ENCODE measurements at places on chromosomes 16 and 17.

GRCh38 chr17:78488867-78489634 is 88.1 kb downstream of the DNAH17 start:
- no peak for DNase-seq

DNA sequence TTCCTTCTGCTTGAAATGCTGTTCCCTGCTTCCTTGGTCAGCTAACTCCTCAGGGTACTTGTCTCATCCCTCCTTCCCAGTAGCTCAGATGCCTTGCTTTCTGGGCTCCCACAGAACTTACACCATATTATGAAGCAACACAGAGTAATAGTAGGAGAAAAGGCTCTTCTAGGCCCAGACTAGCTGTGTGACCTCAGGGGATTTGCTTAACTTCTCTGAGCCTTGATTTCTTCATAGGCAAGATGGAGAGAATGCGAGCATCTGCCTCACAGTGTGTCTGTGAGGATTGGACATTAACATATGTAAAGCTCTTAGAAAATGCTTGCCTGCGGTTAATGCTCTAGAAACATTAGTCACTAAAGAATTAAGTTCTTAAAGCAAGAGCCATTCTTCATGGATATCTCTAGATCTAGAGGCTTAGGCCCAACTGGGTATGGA is 22.3 kb upstream of the PECAM1 start:
- no peak for DNase-seq

DNA sequence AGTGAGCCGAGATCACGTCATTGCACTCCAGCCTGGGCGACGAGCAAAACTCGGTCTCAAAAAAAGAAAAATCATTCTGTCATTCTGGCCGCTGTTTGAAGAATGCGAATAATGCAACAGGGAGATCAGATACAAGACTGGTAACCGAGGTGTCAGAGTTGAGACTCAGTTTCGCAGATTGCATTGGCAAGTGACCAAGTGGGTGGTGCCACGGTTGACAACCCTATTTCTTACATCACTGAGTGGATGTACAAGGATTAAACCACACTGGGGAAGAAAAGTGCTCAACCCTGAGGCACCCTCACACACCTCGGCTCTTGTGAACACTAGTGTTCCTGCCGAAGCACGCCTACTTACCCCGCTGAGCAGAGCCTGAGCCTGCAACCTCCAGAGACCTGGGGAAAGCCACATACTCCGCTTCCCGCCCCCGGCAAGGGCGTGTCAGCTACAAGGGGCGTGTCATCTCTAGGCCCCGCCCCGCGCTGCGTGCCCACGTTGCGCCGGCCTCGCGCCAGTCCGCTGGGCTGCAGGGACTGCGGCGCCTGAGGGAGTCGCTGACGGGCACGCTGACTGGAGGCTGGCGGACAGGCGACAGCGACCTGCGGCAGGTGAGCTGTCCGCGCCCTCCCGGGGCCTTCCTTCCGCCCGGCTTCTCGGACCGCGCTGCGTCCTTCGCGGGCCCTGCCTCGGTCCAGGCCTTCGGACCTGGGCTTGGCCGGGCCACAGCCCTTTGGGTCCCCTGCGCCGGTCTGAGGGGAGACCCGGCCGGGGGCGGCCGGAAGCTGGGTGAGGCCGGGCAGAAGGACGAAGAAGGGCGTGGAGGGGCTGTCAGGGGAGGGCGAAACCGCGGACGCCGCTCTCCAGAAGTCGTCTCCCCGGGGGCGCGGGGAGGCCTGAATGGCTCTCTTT is at the start of gene HMOX2:
TSS of gene HMOX2 (plus strand) at position 519 of the 909 bp plus-strand sequence. CDS start 29,127 bp downstream, outside the sequence.
- peak; percentile 94 for DNase-seq

- DNase-seq = no peak
These were observed 71.1 kb downstream of the RPH3AL start for GRCh38 chr17:281365-281999.

DNA sequence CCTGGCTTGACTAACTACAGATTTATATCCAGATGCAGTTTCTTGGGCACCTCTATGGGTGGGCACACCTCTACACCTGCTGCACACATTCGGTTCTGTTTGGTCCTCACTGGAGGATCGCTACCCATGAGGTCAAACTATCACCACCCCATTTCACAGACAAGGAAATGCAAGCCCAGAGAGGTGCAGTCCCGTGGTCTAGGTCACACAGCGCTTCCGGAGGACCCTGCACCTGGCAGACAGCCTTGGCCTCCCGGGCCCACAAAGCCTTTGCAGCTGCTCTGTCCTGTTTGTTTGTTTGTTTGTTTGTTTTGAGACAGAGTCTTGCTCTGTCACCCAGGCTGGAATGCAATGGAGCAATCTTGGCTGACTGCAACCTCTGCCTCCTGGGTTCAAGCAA is 39.3 kb upstream of the JPH3 start:
- DNase-seq = no peak

DNA sequence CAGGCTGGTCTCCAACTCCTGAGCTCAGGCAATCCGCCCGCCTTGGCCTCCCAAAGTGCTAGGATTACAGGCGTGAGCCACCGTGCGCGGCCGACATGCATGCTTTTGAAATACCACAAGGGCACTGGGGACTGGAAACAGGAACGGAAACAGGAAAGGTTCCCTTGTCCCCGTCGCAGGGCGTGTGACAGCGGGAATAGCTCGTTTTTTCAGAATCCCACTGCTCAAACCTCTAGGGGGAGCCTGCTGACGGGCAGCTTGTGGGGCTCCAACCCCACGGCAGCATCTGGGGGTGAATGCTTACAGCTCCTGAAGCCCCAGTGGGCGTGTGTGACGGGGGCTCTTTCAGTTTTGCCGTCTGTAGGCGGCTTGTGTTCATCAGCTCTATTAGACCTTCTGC is 18.8 kb upstream of the ASGR2 start:
- DNase-seq = no peak

- DNase-seq = no peak
These were observed 15.3 kb downstream of the NPLOC4 start for GRCh38 chr17:81621494-81622130.

DNA sequence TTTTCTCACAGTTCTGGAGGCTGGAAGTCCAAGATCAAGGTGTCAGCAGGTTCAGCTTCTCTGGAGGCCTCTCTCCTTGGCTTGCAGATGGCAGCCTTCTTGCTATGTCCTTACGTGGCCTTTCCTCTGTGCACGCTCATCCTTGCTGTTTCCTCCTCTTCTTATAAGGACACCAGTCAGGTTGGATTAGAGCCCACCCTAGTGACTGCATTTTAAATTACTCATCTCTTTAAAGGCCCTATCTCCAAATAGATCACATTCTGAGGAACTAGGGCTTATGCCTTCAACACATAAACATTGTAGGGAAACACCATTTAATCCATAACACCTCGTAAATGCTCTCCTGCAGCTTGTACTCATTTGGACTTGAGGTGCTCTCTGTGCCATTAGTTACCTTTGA is 36.3 kb downstream of the DHRS7C start:
- no peak for DNase-seq

- DNase-seq = no peak
These were observed 14.1 kb upstream of the NLRP1 start for GRCh38 chr17:5598457-5598856.

DNA sequence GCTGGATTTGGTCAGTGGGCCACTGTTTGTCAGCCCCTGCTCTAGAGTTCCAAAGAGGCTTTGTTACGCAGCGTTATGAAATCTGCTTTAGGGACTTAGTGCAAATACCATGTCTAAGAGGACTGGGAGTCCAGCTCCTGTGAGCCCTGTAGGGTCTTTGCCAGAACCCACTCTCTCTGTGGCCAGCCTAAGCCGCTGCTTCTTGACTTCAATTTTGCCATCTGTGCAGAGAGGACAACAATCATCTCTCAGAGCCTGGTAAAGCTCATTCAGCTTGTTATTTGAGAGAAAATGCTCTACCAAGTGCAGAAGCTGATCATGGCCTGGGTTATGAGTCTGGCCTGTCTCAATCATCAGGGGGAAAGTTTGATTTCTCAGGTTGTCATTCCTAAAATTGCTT is 17.9 kb downstream of the CA10 start:
- DNase-seq = no peak

- DNase-seq = no peak
These were observed 8.2 kb upstream of the CBX8 start for GRCh38 chr17:79804856-79805696.

DNA sequence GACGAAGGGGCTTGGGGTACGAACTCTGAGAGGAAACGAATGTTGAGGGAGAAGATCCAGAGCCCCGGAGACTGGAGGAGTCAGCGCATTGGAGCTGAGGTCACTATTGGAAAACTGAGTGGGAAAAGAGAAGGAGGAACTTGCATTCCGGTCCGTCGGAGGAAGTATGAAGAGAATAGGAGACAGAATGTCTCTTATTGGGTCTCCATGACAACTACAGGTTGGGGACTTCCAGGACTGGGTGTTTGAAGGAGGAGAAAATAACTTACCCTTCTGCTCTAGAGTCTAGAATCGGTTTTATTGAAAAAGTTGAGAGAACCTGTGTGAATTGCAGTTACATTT is 537 bp downstream of the GOSR1 start:
- DNase-seq = no peak

DNA sequence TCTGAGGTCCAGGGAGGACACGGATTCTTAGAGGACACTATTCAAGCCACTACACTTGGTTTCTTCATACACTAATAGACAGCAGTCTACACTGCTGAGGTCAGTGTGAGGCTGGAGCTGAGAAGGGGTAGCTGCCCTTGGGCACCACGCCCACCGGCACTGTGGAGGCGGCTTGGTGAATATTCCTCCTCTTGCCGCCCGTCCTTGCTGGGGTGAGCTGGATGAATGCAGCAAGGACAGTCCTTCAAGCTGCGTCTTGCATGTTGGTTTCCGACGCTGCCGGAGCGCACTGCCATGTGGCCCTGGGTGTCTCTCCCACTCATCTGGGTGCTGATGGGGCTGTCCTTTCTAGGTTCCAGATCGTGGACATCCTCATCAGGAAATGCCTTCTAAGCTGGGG is 2.6 kb downstream of the ZNF205 start:
- DNase-seq = no peak

- no peak for DNase-seq
These were observed 1.5 kb downstream of the ENPP7 start for GRCh38 chr17:79732254-79732653.

- no peak for DNase-seq
These were observed 2.6 kb upstream of the CRISPLD2 start for GRCh38 chr16:84817206-84817605.

DNA sequence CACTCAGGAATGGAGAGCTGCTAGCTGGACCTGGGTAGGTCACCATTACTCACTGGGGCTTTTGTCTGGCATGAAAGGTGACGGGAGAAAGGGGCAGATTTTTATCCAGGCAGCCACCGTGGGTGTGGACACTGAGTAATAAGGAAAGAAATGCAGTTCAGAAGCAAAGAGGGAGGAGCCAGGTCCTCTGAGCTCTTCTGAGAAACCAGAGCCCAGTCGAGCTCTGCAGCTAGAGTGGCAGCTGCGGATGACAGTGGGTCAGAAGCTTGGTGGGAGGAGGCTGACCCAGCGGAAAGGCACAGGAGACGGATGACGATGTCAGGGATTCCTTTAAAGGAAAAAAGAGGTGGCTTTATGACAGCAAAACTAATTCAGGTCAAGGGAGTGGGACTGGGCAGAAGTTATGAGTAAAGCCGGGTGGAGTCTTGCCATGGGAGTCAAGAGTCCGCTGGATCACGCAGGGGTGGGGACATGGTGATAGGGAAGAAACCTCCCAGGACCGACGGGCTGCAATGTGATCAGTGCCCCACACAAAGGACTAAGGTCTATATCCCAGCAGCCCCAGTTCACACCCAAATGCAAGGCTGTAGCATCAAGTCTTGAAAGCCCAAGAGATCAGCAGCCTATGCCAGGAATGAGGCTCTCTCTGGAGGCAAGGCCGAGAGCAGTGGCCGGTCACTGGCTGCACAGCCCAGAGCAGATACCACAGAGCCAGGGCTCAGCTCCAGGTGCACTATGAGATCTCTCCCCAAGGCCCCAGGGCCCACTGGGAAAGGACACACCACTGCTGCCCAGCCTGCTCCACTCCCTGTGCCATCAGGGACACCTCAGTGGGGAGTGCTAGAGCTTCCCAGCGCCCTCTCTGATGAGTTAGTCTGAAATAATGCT is 6.3 kb upstream of the MNT start:
- DNase-seq = peak; percentile 78

GRCh38 chr17:55549140-55549539 is 37.9 kb upstream of the SMIM36 start:
- DNase-seq = no peak

DNA sequence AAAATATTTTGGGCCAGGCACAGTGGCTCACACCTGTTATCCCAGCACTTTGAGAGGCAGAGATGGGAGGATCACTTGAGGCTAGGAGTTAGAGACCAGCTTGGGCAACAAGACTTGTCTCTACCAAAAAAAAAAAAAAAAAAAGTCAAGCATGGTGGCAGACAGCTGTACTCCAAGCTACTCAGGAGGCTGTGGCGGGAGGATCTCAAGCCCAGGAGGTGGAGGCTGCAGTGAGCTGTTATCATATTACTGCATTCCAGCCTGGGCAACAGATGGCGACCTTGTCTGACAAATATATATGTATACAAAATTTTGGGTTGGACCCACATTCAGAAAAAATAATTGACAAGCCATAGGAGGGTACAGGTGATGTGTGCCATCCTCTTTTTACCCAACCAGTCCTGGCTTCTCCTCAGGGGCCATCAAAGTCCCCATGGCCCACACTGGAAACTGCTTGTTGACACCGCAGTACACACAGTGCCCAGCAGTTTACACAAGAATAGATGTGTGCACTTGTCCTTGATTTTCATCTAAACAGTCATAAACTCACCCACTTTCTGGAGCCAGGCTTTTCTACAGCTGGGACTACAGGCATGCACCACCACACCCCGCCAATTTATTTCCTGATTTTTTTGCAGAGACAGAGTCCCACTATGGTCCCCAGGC is 1.7 kb downstream of the CES2 start:
- no peak for DNase-seq

DNA sequence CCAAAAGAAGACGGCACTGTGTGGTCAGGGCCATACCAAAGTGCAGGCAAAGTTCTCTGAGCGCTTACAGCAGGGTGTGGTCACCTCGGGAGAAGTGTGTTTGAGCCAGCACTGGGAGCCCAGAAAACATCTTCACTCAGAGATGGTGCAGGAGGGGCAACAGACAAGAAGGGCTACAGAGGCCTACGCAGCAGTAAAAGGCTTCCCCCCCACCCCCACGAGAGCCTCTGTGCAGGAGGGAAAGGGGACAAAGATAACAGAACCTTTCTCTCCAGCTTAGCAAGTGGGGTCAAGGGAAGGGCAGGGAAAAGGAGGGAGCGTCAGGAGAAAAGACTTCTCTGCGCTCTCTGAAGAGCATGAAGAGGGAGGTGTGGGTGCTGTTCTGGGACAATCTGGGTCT is 2.8 kb downstream of the VAT1 start:
- DNase-seq = no peak

- DNase-seq = no peak
These were observed 192 bp downstream of the FASN start for GRCh38 chr17:82097919-82098168.

Measured in H54 (cell line).